ENCODE measurements at places on chromosomes 11 and 22. TPM values are rescaled to one million over a fixed set of nuclear protein-coding genes. Genes with fewer than 3 reads are reported as not detected.

ADAMTS8 gene
- 3.1 TPM for polyA plus RNA-seq

EIF3M gene
- 283 TPM for polyA plus RNA-seq

CCDC134 gene
- polyA plus RNA-seq = 1.5 TPM

BTBD18 gene
- not detected for polyA plus RNA-seq

APLNR gene
- 0.14 TPM for polyA plus RNA-seq

ARHGAP8 gene
- 11.2 TPM for polyA plus RNA-seq

All from esophagus (tissue), 2 donors.